ENCODE measurements at places on chromosomes 12 and 14.
A peak's percentile ranks its signal among the peaks of the same experiment; 100 is the strongest.

- no peak for DNase-seq
Observed at GRCh38 chr12:106072751-106073150, 66.0 kb downstream of the NUAK1 start.

DNA sequence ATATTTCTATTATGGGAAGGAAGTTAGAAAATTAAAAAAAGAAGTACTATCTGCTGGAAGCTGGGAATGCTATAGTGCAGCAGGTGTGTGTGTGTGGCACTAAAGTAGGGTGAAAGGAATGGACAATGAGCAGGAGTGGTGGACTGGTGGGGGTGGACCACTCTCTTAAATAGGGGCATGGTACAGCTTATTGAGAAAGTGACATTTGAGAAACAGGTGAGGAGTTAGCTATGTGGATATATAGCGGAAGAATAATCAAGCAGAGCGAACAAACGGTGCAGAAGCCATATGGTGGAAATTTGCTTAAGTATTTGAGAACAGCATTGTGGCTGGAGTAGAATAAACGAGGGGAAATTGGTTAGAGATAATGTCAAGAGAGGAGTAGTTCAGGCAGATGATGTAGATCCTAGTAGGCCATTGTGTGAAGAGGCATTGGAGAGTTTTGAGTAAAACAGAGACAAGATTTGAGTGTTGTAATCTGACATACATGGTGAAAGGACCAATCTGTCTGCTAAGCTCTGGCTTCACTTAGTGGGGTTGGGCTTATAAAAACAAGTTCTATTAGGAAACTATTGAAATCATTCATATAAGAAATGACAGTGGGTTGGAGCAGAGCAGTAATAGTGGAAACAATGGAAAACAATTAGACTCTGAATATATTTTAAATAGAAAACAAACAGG, 149.2 kb upstream of the SYT10 start:
- DNase-seq, result no peak

- no peak for DNase-seq
Observed at GRCh38 chr12:109625131-109625559, 51.6 kb downstream of the MVK start.

- DNase-seq, result no peak
Observed at GRCh38 chr12:95549392-95550084, 1.7 kb downstream of the USP44 start.

GRCh38 chr14:35341751-35342488, 49.7 kb downstream of the PSMA6 start:
- DNase-seq, result peak; percentile 94

DNA sequence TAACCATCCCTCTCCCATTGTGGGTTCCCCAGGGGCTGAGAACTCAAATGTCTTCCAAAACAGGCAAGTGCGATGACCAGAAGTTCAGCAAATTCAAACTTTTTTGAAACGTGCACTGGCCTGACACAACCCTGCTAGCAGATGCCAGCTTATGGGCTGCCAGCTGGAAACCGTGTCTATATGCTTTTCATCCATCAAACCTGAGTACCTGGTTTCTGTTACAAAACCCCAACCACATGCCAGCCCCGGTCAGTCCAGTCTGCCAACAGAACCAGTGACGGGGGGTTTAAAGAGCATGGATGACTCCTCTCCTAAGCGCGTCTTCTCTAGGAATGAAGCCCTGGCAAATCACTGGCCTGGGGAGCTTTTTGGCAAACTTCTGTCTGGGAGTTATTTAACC, 189.7 kb downstream of the TTC7B start:
- DNase-seq, result no peak

DNA sequence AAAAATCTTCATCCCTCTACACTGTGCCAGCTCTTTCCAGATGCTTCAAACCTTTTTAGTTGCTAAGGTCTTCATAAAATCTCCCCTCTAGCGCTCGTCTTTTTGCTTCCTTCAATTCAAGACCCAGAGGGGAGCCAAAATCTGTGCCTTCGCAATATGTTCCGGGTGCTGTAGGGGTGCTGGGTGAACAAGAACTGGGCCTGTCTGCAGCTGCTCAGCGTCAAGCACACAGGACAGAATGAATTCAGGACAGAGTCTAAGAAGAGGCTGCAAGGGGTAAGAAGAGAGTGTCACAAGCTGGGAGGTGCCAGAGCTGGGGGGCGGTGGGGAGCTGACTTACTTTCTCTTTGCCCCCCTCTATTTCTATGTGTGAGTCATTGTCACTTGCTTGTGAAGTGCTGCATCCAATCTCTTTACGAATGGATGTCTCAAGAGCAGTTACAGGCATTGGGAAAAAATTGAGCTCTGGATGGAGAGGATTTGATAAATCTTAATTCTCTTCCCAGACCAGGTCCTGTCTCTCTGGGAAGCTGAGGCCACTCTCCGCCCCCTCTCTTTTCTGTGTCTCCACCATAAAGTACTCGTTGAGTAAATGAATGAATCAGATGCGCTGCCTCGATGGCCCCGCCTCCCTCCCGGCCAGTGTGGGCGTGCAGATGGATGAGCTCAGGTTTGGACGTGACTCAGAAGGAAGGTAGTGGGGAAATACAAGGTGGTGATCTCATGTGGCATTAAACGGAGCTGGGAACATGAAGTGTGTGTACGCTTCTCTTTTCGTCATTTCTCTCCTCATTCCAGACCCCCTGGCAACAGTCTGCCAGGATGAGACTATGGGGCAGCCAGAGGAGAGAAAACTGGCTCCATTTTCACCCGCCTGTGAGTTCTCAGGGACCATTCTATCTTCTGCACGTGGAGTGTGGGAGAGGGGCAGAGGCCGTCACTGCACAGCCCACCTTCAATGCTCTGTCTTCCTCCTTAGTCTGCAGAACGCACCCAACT, 91.3 kb downstream of the TSPAN9 start:
- no peak for DNase-seq

GRCh38 chr14:102508774-102509745, 516 bp downstream of the ANKRD9 start:
- DNase-seq, result peak; percentile 83

GRCh38 chr14:33110737-33111443, 172.2 kb downstream of the NPAS3 start:
- no peak for DNase-seq

- DNase-seq, result no peak
Observed at GRCh38 chr12:62792236-62792870, 142.6 kb downstream of the PPM1H start.

- no peak for DNase-seq
Observed at GRCh38 chr12:59736359-59736758, 140.5 kb downstream of the SLC16A7 start.

DNA sequence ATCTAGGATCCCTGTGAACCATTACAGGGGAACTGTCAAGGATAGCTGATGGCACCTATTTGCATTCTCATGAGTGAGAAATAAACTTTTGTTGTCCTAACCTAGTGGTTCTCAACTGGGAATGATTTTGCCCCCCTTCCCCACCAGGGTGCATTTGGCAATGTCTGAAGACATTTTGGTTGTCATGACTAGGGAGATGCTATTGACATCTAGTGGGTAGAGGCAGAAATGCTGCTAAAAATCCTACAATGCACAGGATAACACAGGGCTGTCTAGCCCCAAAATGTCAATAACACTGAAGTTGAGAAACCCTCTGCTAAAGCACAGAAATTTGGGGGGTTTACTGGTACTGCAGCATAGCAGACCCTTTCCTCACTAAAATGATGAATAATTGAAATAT, 140.9 kb upstream of the SRRM4 start:
- no peak for DNase-seq

- no peak for DNase-seq
Observed at GRCh38 chr14:48008646-48009045, 333.2 kb upstream of the MDGA2 start.

DNA sequence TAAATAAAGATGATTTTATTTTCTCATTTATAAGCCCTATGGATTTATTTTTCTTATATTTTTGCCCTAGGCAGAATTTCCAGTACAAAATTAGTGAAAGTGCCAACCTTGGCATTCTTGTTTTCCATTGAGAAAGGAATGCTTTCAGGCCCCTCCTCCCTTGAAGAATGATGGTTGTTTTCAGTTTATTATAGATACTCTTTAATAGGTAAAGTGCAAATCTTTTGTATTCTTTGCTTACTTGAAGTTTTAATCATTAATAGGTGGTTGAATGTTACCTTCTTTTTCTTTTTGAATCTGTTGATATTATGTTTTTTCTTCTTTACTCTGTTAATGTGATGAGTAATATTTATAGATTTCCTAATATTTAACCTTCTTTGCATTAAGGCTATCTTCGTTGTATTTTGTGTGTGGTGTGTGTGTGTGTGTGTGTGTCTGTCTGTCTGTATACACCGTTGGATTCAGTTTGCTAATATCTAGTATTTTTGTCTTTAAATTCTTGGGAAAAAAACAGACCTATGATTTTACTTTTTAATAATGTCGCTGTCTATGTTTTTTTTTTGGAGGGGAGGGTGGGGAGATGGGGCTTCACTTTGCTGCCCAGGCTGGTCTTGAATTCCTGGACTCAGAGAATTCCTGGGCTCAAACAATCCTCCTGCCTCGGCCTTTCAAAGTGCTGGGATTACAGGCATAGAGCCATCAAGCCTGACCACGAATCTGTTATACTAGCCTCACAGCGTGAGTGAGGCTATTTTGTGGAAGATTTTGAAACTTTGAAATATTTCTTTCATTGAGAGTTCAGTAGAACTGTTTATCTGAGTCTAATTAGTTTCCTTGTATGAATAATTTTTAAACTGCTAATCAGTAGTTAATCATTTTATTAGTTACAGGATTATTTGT, 13.5 kb downstream of the SRGAP1 start:
- DNase-seq, result no peak

- DNase-seq, result no peak
Observed at GRCh38 chr12:68236421-68237059, 10.9 kb upstream of the IL26 start.

GRCh38 chr14:49972823-49973222, 79.9 kb downstream of the ARF6 start:
- no peak for DNase-seq

DNA sequence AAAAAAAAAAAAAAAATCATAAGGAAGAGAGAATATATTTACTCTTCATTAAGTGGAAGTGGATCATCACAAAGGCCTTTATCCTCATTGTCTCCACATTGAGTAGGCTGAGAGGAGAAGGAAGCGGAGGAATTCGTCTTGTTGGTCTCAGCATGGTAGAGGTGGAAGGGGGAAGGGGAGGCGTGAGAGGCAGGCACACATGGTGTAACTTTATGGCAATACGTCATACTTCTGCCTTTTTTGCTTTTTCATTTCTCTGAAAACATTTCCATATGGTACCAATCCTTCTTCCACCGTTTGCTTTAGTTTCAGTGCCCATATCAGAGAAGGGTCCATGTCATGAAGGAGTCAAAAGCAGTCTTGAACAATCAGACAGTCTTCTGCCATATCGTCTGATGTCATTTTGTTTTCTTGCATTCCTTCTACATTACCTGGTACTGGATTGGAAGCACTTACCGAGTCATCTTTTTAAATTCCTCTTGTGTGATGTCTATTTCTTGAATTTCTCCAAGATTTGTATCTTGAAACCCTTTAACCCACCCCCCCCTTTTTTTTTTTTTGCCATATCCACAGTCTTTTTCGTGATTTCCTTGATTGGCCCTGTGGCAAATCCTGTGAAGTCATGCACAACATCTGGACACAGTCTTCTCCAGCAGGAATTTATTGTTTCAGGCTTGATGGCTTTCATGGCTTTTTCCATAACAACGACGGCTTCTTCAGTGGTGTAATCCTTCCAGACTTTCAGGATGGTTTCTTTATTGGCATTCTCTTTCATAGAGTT, 8.9 kb downstream of the FUT8 start:
- DNase-seq, result no peak

DNA sequence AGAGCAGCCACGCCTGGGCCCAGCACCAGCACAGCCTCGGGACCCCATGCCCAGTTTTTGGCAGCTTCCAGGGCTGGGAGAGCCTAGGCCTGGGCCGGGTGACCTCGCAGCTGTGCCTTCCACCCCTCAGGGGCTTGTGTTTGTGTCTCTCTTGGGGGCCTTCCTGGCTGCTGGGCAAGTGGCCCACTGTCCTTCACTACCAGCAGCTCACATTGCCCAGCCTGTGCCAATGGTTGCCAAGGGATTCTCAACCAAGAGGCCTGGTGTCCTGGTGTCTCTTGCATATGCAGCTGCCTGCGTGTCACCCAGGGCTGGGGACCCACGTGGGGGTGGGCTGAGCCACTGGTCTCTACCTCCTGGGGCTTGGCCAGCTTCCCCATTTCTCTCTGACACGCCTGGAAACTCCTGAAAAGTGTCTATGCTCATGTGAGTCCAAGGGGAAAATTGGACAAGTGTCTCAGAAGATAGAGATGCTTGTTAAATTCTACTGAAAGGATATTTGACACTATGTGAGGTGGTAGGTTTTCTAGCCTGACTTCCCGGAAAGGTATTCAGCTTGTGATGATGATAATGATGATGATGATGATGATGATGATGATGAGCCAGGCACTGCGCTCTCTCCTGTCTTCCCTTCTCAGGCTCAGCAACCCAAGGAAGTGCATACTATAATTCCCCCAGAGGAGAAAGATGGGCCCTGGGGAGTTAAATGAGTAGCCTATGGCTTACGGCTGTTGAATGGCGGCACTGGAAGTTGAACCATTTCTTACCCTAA, 48.8 kb upstream of the ESRRB start:
- no peak for DNase-seq

DNA sequence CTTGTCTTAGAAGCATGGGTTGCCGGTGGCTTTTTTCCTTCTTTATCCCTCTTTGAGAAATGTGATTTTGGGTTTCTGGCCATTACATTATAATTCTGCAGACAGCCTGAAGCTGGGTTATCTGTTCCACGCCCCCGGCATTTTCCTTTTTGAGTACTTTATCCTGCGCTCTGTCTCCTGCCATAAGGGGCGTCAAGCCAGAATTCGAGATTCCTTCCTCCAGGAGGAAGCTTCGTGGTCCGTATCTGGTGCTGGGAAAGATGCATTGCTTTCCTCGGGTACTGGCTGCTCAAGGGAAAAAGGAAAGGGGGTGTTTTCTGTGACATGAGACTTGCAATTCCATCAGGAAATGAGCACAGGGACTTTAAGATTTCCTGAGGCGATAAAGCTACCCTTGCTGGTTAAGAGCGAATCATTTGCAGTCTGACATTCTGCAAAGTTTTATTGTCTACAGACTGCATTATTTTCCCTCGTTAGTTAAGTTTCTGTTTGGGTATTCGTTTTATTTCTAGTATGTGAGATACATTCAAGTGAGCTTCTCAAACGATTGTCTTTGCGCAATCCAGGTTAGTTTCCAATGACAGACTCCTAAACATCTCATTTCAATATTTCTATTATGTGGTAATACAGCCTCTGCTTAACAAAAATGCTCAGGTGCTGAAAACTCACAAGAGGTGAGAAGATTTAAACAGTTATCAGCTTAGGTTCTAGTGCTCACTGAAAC, 694 bp downstream of the AKAP5 start:
- no peak for DNase-seq

GRCh38 chr12:56836317-56836716, 73.2 kb downstream of the HSD17B6 start:
- DNase-seq, result no peak

DNA sequence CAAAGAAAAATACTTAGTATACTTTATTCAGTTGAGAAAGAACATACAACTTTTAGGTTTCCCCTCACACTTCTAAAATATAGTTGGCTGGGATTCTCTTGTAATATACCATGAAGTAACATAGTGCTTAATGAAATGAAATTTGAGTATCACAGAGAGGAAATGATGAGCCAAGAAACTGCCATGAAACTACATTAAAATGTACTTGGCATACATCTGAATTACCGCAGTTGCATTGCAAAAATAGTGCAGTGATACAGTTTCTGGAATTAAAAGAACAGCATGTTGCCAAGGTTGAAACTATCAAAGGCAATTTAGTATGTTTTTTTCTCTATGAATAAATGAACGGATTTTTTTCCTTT, 389.2 kb downstream of the TMEM117 start:
- DNase-seq, result no peak

Measured in sciatic nerve (tissue), 2 donors.